ENCODE measurements at places on chromosomes 11 and 22.
A peak's percentile ranks its signal among the peaks of the same experiment; 100 is the strongest.

- DNase-seq, result no peak
These were observed 2.1 kb upstream of the PLXNB2 start for GRCh38 chr22:50309601-50309991.

DNA sequence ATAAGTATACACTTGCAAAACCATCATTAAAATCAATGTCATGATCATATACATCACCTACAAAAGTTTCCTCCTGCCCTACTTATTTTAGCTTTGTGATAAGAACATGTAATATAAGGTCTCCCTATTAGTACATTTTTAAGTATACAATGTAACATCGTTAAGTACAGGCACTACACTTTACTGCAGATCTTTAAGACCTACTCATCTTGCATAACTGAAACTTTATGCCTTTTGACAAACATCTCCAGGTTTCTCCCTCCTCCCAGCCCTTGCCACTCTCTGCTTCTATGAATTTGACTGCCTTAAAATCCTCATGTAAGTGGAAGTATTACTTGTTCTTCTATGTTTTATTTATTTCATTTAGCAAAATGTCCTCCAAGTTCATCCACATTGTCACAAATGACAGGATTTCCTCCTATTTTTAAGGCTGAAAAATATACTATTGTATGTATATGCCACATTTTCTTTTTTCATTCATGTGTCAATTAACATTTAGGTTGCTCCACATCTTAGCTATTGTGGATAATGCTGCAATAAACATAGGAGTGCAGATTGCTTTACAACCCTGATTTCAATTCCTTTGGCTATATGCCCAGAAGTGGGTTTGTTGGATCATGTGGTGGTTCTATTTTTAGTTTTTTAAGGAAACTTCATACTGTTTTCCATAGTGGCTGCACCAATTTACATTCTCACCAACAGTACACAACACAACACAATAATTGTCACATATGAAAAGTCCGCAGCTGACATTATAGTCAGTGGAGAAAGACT is 471.1 kb upstream of the ANO3 start:
- DNase-seq, result no peak

DNA sequence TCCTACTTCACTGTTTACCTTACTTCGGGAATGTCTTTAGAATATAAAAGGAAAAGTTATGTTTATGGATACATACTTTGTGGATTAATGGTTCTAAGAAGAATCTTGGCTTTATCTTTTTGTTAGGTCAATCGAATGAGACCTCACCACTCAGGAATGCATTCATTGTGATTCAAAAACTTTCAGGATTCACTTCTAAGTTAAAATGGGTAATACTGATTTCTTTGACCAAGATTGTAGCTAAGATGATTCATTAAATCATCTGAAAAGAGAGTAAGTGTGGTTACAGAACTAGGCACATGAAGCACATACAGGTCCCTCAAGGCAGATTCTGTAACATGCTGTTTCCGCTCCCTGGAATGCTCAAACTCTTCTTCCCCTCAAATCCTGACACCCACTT is 716.4 kb downstream of the KCNA4 start:
- DNase-seq, result no peak

DNA sequence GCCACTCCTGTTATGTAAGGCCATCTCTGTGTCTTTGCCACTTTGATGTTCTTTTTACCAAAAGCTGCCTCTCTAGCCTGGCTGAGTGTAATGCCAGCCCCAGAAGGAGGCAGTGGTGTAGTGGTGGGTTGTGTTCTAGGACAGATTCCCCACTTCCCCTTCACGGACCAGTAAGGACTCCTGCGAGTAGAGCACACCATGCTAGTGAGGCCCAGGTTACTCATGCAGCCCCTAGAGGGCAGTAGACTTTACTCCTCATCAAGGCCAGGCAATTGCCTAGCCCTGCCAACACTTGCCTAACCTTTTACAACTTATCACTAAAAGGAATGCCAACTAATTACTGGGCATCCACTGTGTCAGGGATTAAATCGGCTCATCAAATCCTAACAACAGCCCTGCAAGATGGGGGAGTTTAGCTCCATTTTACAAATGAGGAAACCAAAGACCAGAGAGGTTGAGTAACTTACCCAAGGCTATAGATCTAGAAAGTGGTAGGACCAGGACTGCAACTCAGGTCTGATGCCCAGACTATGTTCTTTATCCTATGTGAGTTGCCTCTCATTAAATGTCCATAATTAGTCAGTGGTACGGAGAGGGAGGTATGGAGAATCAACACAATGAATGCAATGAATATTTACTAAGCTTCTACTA is 75.3 kb downstream of the APIP start:
- peak; percentile 78 for DNase-seq

DNA sequence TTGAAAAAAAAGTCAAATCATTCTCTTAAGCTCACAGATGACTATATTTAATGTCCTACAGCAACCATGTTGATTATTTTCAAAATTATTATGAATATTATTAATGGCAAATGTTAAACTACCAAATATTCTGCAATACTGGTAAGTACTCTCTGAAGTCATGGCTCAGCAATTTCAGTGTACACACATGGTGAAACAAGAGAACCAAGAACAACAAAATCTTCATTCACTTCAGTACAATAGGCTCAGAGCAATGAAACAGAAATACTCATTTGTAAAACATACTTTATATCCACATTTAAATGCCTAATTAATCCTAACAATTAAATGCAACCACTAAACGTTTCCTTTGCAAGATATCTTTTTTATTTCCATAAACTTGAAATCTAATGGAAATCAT is 347.2 kb downstream of the TTC28 start:
- no peak for DNase-seq

- DNase-seq, result no peak
These were observed 495 bp upstream of the KCNK4 start for GRCh38 chr11:64290352-64291261.

DNA sequence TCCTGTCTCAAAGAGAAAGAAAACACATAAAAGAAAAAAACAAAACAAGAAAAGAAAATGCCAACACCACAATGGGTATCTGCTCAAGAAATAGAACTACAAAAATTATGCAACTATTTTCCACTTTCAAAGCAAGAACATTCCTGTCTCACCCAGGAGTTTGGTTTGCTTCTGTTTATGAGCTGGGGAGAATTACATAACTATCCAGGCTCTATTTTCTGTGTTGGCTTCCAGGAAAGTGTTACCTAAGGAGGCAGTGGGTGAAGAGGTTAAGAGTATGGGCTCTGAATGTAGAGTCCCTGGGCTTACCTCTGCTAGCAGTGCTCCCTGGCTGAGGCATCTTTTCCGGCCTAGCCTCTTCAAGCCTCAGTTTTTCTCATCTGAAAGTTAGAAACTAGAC is 426.7 kb downstream of the MIAT start:
- DNase-seq, result no peak

- DNase-seq, result no peak
These were observed 5.8 kb downstream of the VSTM5 start for GRCh38 chr11:93844568-93844967.

- no peak for DNase-seq
These were observed 398.4 kb downstream of the CNTN5 start for GRCh38 chr11:99418927-99419720.

DNA sequence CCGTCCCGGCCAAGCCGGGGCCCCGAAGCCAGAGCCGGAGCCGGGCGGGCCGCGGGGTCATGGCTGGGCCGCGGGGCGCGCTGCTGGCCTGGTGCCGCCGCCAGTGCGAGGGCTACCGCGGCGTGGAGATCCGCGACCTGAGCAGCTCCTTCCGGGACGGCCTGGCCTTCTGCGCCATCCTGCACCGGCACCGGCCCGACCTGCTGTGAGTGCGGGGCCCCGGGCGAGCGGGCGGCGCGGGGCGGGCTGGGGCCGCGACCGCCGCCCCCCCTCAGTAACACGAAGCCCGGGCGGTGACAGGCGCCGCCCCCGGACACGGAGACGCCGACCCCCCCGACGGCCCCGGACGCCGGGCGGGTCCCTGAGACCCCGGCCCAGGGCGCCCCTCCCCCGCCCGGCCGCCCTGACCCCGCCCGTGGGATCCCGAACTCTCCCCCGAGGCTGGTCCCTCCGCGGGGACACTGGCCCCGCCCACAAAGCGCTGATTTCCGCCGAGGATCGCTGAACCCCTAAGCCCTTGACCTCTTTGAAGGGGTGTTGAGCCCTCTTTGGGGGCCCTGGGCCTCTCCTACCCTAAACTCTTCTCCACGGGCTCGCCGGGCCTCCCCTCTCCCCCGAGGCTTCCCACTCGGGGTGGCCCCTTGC is 389 bp downstream of the MICALL1 start:
- DNase-seq, result peak; percentile 31

DNA sequence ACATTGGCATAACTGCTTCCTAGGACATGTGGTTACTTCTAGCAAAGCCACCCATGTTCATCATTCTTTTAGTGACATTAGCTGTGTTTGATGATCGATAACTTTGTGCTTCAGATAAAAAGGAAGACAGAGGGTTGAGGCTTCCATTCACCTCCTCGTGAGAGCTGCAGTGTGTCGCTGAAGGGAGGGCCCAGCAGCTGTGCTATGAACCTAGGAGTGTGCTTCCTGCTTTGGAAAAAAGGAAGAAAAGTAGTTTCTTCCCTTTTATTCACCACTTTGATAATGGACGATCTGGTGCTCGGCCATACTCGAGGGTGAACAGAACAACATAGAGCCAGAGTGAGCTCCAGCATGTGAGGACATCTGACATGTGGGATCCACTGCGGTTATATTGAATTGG is 6.1 kb upstream of the RFPL2 start:
- peak; percentile 32 for DNase-seq

DNA sequence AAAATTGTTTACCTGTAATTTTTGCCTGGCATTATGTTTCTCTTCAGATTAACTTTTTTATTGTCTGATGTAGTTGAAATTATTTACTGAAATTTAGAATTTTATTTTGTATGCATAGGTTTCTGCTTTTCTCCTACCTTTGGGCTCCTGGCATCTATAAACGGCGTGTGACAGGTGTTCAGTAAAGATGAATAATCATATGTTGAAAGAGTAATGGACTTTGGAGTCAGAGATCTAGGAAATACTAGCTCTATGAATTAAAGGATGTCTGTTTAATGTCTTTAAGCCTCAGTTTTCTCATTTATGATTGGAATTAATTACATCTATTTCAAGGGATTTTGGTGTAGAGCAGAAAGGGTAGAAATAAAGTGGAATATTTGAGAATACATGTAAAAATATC is 7.2 kb upstream of the ANGPTL5 start:
- no peak for DNase-seq
